H9 (cell line): ENCODE measurements at places on chromosomes 11 and 22. TPM values are rescaled to one million over a fixed set of nuclear protein-coding genes. Genes with fewer than 3 reads are reported as not detected.

GRCh38 chr22:37014835-37015586, 4.2 kb downstream of the TST start:
- DNase-seq: no peak

BARX2 gene
- total RNA-seq: not detected in 2 replicates

- DNase-seq: no peak
Measured at GRCh38 chr22:24355574-24355973, 71.8 kb upstream of the ADORA2A start.

- DNase-seq: no peak
Measured at GRCh38 chr11:128553662-128554362, 33.5 kb downstream of the ETS1 start.

GRCh38 chr11:94557992-94558391, 9.2 kb upstream of the PIWIL4 start:
- DNase-seq: no peak

- peak; percentile 83 for DNase-seq
Measured at GRCh38 chr11:62925308-62925707, 4.1 kb upstream of the CHRM1 start.

DNA sequence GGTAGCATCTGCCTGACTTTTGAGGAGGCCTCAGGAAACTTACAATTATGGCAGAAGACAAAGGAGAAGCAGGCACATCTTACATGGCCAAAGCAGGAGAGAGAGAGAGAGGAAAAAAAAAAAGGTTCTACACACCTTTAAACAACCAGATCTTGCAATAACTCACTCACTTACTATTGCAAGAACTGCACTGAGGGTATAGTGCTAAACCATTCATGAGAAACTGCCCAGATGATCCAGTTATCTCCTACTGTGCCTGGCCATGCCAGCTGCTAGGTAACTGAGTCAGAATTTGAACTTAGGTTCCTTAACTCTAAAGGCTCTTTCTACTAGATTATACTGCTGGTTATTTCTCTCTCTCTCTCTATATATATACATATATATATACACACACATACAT, 7.3 kb downstream of the HORMAD2 start:
- DNase-seq: no peak

GRCh38 chr22:29710193-29710592, 9.6 kb upstream of the CABP7 start:
- DNase-seq: no peak
